ENCODE measurements at places on chromosomes 3 and 15.

- no peak for DNase-seq
These were observed 73.8 kb downstream of the TLE3 start for GRCh38 chr15:70023769-70024491.

DNA sequence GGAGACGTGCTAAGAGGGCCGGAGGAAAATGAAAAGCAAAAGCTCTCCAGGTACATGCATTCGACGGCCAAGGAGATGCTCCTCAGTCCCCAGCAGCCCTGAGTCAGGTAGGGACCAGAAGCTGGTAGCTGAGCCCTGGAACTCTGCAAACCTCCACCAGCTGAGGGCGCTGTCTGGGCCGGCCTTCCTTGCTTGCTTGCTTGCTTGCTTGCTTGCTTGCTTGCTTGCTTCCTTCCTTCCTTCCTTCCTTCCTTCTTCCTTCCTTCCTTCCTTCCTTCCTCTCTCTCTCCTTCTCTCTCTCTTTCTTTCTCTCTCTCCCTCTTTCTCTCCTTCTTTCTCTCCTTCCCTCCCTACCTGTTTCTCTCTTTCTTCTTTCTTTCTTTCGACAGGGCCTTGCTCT, 94.6 kb upstream of the RASGRF1 start:
- DNase-seq, result peak; percentile 12

DNA sequence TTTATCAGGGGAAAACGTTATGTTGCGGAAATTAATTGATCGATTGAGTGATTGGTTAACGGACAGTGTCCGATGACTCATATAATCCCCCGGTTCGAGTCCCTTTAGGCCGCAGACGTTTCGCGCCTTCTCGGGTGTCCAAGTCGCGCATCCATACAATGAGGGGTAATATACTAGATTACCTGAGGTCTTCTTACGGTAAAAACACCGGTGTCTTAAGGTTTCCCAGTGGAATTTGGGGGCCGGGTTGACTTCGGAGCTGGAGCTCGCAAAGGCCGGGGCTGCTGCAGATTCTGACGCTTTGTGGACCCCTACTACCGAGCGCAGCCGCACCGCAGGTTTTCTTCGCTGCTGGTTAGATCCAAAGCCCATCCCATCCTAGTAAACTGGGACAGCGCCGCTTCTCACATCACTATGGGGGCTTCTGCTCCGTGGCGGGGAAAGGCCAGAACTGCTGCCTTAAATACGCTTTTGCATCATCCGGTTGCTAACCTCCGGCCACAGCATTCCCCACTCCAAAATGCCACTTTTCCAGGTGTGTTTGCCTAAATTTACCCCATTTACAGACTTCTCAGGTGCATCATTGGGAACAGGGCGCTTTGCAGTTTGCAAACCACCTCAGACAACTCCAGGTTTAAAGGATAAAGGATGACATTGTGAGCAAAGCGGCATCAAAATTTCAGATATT, 858 bp upstream of the SACM1L start:
- DNase-seq, result peak; percentile 22

GRCh38 chr3:55828712-55829111, 341.6 kb upstream of the WNT5A start:
- no peak for DNase-seq

GRCh38 chr15:30922480-30923311, 19.0 kb downstream of the FAN1 start:
- DNase-seq, result no peak

DNA sequence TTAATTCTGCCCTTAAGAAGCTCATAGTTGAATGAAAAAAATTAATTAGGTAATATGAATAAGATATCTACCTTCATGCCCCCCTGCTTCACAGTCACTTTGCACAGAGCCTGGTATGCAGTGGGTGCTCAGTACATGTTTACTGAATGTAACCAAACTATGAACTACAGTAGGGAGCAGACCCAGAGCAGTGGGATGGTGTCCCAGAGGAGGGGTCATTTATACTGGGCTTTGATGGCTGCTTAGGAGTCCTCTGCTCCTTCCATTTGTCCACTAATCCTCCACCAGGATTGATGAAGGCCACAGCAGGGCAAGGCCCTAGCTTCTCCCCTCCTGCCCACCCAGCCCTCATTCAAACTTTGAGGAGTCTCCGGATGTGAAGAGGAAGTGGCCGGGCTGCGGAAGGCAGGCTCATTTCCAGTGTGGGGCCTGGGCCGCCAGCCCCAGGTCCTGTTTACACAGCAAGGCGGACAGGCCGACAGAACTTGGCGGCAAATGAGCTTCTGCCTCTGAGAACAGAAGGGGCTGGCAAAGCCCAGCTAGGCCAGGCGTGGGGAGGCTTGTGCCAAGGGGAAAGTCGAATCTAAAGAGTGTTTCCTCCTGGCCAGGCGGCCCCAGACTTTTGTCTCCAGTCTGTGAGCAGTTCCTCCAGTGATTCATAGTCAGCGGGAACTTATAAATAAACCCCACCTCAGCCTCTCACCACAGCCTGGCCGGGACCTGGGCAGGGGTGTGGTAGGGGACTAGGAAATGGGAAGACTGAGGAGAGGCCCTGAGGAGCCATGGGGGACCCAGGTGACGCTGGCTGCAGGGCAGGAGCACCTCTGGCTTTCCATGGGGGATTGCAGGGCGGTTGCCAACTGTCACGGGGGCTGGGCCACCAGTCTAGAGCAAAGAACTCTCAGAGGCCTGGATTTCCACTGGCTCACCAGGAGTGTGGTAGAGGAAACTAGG, 51.6 kb upstream of the LCTL start:
- no peak for DNase-seq

DNA sequence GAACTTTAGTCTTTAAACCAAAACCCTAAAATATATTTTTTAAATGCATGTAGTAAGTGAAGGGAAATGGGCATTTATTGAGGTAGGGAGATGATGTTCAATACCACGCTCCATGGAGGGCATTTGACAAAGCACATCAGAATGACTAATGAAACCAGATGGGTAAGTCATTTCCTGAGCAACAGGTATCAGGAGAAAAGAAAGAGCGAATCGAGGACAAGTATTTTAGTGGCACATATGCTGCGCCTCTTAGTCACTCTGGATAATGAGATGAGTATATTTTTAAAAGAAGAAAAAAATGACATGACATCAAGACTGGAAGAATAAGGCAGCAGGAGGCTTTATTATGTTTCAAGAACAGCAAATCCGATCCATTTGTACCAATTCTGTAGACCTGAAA, 129.0 kb upstream of the ARHGEF3 start:
- no peak for DNase-seq

- DNase-seq, result no peak
These were observed 38.7 kb downstream of the ARNT2 start for GRCh38 chr15:80442728-80443403.

GRCh38 chr3:32082721-32083120, 23.7 kb upstream of the GPD1L start:
- no peak for DNase-seq

GRCh38 chr3:165523801-165524200, 313.4 kb downstream of the BCHE start:
- DNase-seq, result no peak

DNA sequence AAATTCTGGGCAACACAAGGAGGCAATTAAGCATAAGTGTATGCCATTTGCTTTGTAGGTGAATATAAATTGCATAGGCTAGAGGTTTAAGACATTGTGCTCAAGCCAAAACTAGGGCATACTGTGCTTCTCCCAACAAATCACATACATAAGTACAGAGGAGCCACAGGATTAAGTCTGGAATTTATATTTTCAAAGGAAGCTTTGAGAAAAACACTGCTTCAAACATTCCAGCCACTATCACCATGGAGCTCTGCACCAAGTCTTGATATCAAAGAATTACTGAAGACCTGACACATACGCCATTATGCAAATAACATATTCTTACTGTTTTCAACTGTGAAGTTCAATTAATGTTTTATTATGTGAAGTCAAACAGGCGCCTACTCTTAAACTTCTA, 119.4 kb upstream of the NPHP3 start:
- no peak for DNase-seq

DNA sequence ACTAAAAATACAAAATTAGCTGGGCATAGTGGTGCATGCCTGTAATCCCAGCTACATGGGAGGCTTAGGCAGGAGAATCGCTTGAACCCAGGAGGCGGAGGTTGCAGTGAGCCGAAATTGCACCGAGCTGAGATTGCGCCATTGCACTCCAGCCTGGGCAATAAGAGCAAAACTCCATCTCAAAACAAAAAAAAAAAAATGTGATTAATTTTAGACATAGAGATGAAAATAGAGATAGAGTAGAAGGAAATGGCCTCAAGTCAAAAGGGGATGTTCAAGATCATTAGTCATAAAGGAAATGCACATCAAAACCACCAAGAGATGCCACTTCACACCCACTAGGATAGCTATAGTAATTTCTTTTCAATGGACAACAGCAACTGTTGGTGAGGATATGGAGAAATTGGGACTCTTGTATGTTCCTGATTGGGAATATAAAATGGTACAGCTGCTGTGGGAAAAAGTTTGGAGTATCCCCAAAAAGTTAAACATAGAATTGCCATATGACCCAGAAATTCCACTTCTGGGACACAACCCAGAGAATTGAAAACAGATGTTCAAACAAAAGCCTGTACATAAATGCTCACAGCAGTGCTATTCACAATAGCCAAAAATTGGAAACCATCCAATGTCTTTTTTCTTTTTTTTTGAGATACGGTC, 55.4 kb downstream of the ABHD2 start:
- DNase-seq, result no peak

- DNase-seq, result no peak
These were observed 499.6 kb upstream of the KCNMB2 start for GRCh38 chr3:178036451-178037144.

DNA sequence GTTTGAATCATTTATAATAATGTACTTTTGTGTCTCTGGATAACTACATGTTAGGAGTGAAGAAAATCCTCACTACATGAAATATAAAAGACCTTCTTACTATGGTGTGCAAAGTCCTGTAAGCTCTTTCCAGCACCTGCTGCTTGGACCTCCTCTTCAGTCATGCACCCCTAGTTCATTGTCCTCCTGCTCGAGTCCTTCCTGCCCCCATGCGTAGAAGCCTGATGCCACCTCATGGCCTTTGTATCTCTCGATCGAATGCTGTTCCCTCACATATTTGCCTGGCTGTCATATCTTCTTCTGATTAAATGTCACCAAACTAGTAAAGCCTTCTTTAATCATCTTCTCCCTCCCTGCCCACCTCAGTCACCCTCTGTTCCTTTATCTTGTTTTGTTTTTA, 49.9 kb upstream of the SUCLG2 start:
- no peak for DNase-seq

- no peak for DNase-seq
These were observed 49.1 kb downstream of the TLNRD1 start for GRCh38 chr15:81049835-81050234.

GRCh38 chr3:86771741-86772512, 219.0 kb downstream of the VGLL3 start:
- no peak for DNase-seq

DNA sequence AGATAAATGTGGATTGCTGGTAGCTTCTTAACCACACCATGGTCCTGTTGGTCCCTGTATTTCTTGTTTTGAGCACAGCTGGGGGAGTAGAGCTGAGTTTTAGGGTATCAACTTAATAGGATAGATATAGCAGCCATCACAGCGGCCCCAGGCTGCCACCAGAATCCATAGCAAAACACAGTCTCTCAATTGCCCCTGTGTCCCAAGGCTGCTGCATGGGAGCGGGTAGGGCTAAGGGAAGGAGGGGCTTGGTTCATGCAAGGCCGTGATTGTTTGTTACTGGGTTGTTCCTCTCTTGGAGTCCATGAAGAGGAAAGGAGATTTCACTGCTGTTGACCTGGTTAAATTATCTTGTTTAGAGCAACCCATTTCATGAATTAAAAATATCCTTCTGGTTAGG, 22.1 kb downstream of the ARNT2 start:
- no peak for DNase-seq

DNA sequence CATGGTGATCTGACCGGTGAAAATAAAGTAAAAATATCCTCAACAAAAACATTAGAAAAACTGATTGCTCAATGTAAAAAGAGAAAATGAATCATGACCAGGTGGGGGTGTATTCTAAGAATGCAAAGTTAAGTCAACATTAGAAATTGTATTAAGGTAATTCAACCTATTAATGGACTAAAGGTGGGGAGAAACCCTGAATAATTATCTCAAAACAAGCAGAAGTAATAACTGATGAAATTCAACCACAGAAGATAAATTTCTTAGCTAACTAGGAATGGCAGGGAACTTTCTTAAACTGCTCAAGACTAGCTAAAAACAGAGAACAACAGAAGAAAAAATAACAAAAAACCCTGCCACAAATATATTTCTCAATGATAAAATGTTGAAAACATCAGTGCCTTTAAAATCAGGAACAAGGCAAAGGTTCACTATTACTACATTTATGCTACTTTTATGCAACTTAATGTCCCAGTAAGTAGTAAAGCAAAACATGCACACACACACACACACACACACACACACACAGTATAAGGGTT, 204.4 kb upstream of the THBS1 start:
- DNase-seq, result no peak

Measured in activated CD4-positive, alpha-beta T cell treated with anti-CD3 and anti-CD28 coated beads, Interleukin-2, amount 50 U/mL, for 1 hour (primary cell).